ENCODE measurements at places on chromosomes 1 and 21. TPM values are rescaled to one million over a fixed set of nuclear protein-coding genes. Genes with fewer than 3 reads are reported as not detected.

DNA sequence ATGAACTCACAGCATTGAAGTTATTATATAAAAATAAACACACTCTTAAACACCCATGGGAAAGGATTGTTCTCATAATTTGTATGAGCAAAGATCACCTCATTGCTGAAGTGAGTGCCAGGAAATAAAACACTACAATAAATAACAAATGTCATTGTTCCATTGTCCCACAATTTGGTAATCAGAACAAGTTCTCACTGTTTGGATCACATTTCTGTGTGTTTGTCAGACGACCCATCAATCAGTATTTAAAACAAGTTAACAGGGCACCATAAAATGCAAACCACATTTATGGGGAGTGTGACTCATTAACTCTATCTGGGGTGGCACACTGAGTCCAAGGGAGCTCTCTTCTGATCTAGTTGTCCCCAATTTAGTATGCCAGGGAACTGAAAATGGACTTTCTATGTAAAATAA lies 124.5 kb downstream of the PTPRC start:
- no peaks in the 10 kb centered on the region for H3K36me3 ChIP-seq
- no peaks in the 10 kb centered on the region for H3K4me1 ChIP-seq
- H3K27me3 ChIP-seq: no peaks in the 10 kb centered on the region
- H3K27ac ChIP-seq: no peak overlapping the region
- DNase-seq: no peak

DNA sequence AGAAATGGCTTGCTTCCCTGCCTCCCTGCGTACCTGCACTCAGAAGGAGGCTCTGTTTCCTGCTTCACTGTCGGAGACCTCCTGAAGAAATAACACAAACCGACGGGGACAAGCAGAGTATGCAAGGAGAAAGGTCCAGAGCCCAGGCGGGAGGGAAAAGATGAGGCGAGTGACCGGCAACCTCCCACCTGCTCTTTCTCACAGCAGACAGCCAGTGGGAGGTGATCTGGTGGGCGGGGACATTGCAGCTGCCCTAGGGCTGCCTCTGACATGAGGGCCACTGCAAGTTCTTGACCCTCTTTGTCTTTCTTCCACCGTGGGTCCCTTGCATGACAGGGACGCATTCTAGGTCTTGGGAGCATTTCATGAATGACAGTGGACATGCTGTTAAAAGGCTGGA lies 368.2 kb downstream of the CAMTA1 start:
- H3K36me3 ChIP-seq: no peaks in the 10 kb centered on the region
- H3K4me3 ChIP-seq: no peak overlapping the region
- no peak for DNase-seq
- H3K4me1 ChIP-seq: peaks cover 16% of the 10 kb centered on the region
- H3K27ac ChIP-seq: no peak overlapping the region

DNA sequence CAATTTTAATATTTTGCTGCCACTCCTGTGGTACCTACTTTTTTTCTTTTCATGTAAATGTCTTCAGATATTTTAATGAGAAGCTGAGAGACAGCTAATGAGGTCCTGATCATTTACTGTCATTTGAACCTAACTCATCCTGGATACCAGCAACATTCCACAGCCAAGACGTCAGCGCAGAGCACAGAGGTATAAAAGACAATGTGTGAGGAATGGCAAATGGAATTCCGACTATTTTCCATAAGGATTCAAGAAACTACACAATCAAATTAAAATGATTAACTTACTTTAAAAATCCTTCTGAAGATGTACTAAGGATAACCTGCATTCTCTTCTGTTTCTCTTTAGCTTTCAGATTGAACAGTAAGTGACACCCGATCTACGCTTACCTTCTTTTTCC lies 38.8 kb downstream of the HEATR1 start:
- H3K4me1 ChIP-seq: no peaks in the 10 kb centered on the region
- peaks cover 45% of the 10 kb centered on the region for H3K36me3 ChIP-seq
- H3K27ac ChIP-seq: no peak overlapping the region
- no peaks in the 10 kb centered on the region for H3K27me3 ChIP-seq
- H3K4me3 ChIP-seq: no peak overlapping the region

DNA sequence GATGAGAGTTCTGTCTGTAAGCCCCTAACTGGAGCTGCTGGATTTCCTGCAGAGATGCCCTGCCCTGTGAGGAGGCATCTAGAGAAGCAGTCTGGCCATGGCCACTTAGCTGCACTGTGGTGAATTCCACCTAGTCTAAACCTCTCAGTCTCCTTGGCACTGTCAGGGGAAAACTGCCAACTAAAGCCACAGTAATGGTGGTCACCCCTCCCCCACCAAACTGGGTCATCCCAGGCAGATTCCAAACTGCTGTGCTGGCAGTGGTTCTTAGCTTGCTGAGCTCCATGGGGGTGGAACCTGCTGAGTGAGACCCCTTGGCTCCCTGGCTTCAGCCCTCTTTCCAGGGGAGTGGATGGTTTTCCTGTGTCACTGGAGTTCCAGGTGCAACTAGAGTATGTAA lies 740.6 kb downstream of the RWDD3 start:
- H3K27me3 ChIP-seq: no peaks in the 10 kb centered on the region
- H3K27ac ChIP-seq: no peak overlapping the region
- H3K36me3 ChIP-seq: no peaks in the 10 kb centered on the region
- no peak for DNase-seq
- no peak overlapping the region for H3K4me3 ChIP-seq

LAMC2 gene
- total RNA-seq: 0.32 TPM

All from cardiac muscle cell (in vitro differentiated cells and primary cell).